NCI-H1417 treated with DMSO at 0.1 percent for 48 hours (cell line): ENCODE measurements at places on chromosomes 12 and 14.
A peak's percentile ranks its signal among the peaks of the same experiment; 100 is the strongest.

GRCh38 chr12:14454098-14454907 is 88.8 kb downstream of the ATF7IP start:
- DNase-seq, result no peak

DNA sequence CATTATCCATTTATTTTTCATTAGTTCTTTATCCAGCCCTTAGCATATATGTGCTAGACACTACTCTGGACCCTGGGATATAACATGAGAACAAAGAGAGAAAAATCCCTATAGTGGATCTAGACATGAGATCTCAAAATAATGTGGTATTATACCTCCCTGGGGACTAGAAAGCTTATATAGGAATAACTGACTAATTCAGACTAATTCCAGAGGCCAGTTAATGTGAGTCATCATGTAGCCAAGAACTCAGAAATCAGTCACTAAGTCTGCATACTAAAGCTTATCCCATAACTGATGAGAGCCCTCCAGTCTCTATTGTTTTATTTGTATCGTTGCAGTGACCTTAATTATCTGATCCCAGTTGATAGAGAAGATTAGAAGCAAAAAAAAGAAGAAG is 267.1 kb upstream of the RGS6 start:
- DNase-seq, result no peak

DNA sequence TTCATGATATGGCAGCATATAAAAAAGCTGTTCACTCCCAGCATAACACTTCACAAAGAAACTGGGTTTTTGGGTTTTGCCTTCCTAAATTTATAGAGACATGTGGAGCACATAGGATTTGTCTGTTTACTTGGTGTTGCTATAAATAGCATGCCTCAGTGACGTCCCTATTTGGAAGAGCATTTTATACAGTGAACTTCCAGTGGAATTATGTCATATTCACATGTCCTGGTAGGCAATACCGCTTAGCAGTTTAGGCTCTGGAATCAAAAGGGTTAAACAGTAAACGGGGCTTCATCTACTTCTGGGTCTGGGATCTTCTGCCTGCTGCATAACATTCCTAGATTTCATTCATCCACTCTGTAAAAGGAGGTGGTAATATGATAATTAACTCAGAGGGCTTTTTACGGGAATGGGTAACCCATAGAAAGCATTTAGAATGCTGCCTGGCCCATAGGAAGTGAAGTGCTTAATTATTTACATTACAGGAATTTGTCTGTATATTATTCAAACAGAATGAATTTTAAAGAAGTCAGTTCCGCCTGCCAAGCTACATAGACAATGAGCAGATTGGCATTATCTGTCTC is 396.1 kb downstream of the TMTC2 start:
- no peak for DNase-seq

DNA sequence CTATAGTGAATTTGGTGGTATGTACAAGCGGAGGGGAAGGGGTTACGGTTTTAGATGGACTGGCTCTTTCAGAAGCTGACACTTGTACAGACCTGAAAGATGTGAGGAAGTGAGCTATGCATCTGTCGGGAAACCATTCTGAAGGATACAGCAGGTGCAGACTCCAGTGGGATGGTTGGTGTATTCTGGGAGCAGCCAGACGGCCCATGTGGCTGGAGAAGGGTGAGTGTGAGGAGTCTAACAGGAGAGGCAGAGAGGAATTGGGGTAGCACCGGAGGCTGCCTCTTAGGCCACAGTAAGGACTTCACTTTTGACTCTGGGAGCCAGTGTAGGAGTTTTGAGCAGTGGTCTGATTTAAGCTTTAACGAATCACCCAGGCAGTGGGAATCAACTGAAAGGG is 90.7 kb downstream of the APAF1 start:
- DNase-seq, result no peak

DNA sequence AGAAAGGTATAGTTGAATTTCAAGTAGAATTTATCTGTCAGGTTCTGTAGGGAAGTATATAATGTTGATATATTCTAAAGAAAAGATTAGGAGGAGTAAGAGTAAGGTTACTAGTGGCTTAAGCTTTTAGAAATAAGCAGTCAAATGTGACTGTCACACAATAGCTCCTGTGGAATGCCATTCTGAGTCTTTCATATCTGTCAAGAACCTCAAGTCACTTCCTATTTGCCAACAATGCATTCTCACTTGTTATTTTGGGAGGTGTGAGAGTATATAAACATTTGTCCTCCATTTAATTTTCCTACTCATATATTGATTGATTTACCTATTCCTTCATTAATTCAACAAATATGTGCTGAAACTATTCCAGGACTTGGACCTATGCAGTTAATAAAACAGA is 11.7 kb downstream of the CLEC9A start:
- DNase-seq, result no peak

DNA sequence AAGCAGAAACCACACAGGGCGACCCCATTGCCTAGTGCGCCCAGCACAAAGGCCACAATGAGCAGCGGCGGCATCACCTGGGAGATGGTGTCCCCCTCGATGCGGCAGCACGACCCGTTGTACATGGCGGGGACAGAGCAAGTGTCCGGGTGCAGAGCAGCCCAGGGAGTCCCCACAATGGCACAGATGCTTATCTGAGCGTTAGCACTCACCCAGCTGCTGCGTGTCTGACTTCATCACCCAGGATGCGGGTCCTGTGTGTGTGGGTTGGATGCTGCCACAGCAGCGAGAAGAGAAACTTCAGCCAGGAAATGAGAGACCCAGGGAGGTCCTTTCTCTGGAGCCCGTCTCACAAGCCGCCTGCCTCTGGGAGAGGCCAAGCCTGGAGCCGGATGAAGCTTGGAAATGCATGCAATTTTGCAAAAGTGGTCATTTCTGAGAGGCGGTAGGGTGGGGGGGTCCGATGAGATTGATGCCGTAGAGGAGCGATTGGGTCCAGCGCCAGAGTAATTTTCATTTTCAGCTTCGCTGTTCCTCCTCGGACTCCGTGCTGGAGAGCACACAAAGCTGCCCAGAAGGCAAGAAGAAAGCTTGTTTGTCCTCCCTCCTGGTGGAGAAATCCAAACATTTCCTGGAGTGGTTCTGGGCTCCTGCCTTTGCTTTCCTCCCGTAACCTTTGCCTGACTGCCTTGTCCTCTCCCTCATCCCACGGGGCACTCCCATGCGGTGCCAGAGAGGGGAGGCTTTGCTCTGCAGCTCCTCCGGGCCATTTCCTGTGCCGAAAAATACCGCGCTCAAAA is at the start of gene HCAR1:
HCAR1 (minus strand) TSS at position 630 of the 800 bp plus-strand sequence; CDS start at position 125, 505 bp downstream.
- no peak for DNase-seq

GRCh38 chr14:77026930-77027537 is 1.5 kb downstream of the IRF2BPL start:
- DNase-seq, result no peak

DNA sequence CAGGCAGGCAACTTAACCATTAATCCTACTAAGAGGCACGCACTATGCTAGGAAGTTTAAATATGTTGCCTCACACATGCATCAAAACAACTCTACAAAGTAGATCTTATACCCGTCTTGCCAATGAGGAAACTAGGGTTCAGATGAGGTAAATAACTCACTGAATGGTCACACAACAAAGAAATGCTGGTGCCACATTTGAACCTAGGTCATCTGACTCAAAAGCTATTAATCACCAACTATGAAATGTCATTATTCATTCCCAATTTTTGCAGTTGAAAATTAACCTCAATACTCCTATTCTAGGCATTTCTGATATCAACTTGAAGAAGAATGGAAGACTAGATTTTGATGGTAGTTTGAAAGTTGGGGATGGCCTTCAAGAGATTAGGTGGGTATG is 2.8 kb upstream of the PYROXD1 start:
- no peak for DNase-seq

- no peak for DNase-seq
Observed at GRCh38 chr14:30082486-30082885, 154.8 kb upstream of the PRKD1 start.

DNA sequence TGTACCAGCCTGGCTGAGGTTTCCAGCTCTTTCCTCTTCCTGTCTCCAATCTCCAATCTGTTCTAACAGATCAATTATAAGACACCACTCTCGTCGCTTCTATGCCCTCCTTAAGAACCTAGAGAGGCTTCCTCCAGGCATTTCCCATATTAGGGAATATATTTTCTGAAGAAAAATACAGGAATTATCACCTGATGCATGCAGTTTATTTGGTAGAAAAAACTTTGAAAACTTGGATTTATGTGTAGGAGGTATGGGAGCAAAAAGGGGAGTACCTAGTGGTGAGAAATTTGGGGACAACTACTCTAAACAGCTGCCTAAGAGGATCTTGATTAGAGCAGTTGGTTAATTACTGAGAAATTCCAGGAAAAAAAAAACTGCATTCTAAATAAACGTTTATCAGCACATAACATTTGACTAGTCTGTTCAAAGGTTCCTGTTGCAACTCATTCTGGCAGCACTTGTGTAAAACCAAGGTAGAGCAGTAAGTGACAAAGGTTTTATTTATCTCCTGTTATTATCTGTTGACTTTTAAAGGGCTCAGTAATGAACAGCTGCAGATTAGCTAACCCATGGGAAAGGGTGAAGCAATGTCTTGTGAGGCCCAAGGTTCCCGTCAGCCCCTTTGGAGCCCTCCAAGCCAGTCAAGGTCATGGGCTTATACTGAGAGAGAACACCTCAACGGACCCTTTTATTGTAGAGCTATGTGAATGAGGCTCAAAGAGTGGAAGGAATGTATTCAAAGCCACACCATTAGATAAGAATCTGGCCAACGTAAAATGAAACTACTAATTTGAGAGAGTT is 36.4 kb upstream of the NR1H4 start:
- no peak for DNase-seq

GRCh38 chr14:55097881-55098560 is 31.0 kb upstream of the LGALS3 start:
- DNase-seq, result no peak

GRCh38 chr12:6825398-6826124 is 2.6 kb upstream of the P3H3 start:
- peak; percentile 41 for DNase-seq

DNA sequence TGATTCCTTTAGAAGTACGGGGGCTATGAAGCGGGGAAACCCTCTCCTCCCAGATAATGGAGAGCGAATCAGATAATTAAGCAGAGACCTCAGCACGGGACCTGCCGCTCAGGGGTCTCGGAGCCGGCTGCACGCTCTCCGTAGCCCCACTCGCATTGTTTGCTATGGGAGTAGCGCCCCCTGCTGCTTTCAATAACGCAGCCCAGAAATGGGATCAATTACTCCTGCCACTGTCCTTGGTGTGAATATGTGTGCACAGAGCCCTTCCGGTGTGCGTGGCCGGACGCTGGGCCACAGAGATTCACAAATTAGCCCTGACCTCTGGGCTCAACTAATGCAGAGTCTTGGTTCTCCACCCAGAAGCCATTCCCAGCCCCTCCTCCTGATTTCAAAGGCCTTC is 76.4 kb upstream of the TMEM132C start:
- DNase-seq, result no peak

GRCh38 chr12:132053338-132054330 is 90.5 kb downstream of the DDX51 start:
- no peak for DNase-seq

DNA sequence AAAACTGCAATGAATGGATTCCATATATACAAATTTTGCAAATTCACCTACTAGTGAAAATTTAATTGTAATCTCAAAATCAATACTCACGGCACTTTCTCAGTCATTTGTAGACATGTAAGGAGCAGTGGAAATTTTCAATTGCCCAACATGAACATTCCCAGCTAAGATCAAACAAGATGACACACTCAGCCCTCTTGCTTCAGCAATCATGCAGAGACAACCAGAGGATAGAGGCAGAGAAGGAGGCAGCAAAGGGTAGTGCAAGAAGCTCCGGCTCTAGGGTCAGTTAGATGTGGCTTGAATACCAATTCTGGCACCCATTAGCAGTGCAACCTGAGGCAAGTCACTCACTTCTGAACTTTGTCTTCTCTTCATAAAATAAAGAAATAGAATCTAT is 91.5 kb upstream of the SLC35F4 start:
- no peak for DNase-seq

- DNase-seq, result no peak
Observed at GRCh38 chr12:80846952-80847351, 90.8 kb downstream of the LIN7A start.

DNA sequence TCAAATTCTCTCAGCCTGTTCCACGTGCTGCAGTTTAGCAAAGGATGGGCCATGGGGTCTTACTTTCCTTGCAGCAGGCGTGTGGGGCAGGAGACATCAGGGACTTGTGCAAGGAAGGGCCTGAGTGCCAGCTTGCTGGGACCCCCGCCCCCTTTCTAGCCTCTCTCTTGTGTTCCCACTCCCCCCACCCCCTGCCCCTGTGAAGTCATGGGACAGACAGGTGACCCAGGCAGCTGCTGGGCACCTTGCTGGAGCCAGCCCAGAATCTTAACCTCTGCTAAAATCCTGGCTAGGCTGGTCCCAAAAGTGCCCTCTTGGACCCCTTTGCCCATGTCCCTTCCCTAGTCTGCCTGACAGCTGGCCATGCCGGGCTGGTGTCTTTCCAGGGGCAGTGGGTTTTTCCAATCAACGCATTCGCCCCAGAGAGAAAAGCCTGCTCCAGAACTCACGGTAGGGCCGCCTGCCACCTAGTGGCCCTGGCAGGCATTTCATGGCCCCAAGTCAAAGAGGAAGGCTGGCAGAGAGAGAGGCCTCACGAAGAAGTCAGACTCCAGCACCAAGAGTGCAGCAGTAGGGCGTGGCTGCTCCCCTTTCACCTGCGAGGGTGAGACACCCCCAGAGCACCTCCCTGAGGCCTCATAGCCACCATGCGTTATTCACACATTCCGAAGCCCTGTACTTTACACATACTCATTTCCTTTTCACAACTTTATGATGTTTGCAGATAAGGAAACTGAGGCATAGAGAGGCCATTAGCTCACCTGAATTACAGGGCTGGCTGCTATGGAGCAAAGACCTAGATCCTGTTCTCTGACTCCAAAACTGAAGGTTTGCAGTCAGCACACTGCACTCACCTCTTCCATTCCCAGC is 67.4 kb downstream of the LGMN start:
- DNase-seq, result no peak

DNA sequence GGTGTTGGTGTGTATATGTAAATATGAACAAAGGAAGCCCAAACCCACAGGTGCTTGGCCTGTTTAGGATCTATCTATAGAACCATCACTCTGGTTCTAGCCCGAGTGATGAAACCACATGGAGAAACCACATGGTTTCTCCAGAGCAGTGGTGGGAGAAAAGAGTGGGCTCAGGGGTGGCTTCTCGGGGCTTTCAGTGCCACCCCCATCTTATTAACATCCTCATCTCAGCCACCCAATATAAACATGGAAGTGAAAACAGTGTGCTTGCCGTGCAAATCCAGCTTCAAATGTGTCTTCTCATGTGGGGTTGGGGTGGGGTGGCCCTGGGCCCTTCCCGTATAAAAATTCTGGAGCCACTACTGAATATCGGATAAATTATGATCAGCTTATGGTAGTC is 109.0 kb downstream of the STAB2 start:
- no peak for DNase-seq

GRCh38 chr14:69087061-69087461 is 65.9 kb downstream of the DCAF5 start:
- DNase-seq, result no peak

GRCh38 chr12:92585115-92585727 is 117.6 kb upstream of the PLEKHG7 start:
- no peak for DNase-seq

DNA sequence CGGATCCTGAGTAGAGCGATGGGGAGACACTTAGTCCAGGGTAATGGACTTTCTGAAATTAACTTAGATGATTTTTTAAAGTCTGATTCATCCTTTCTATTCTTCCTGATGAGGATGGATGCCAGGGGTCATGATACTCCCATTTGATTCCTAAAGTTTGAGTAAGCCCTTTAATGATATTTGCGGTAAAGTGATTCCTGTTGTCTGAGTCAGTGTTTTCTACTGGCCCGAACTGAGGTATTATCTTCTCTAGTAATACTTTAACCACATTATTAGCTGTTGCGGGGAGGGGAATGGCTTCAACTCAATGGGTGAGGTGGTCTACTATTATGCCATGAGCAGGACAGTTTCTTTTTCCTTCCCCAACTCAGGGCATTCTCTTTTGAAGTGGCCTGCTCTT is 111.6 kb downstream of the RIN3 start:
- no peak for DNase-seq
